ENCODE measurements at places on chromosomes 3 and 15. TPM values are rescaled to one million over a fixed set of nuclear protein-coding genes. Genes with fewer than 3 reads are reported as not detected.

ARIH1 gene
- 50.2 TPM for total RNA-seq

CHST13 gene
- 0.88 TPM for total RNA-seq

CYP8B1 gene
- total RNA-seq = 0.14 TPM

FEZF2 gene
- total RNA-seq = not detected

HACL1 gene
- 10.1 TPM for total RNA-seq

GP9 gene
- total RNA-seq = not detected

TMEM108 gene
- 0.38 TPM for total RNA-seq
